ENCODE measurements at places on chromosomes 7 and 10. TPM values are rescaled to one million over a fixed set of nuclear protein-coding genes. Genes with fewer than 3 reads are reported as not detected.

GJD4 gene
- total RNA-seq: not detected

NCF1 gene
- under 0.01 TPM for total RNA-seq

GCK gene
- total RNA-seq: 0.38 TPM

CCNJ gene
- 19.5 TPM for total RNA-seq

HECW1 gene
- not detected for total RNA-seq

PNLIPRP2 gene
- not detected for total RNA-seq

MMP21 gene
- 0.13 TPM for total RNA-seq

DNAJB12 gene
- total RNA-seq: 16.8 TPM

MKI67 gene
- total RNA-seq: 15.4 TPM

PGAM2 gene
- total RNA-seq: not detected

ZNF679 gene
- not detected for total RNA-seq

SPDYE8 gene
- not detected for total RNA-seq

FOXP2 gene
- total RNA-seq: 7.6 TPM

PLXNA4 gene
- total RNA-seq: 15.4 TPM

ASCC1 gene
- total RNA-seq: 26.2 TPM

POLD2 gene
- total RNA-seq: 57.7 TPM

SH2D4B gene
- total RNA-seq: under 0.01 TPM

ANKRD16 gene
- total RNA-seq: 5.7 TPM

ASB13 gene
- 33.3 TPM for total RNA-seq

CCDC172 gene
- not detected for total RNA-seq

NXPH1 gene
- total RNA-seq: not detected

MYPN gene
- total RNA-seq: not detected

OPALIN gene
- total RNA-seq: not detected

CUBN gene
- total RNA-seq: 6.7 TPM

ZNF467 gene
- 4.5 TPM for total RNA-seq

LIPN gene
- total RNA-seq: not detected

ACTL6B gene
- not detected for total RNA-seq

DCLRE1A gene
- 5.6 TPM for total RNA-seq

ASB4 gene
- not detected for total RNA-seq

HOXA9 gene
- total RNA-seq: 4.7 TPM

OR6V1 gene
- not detected for total RNA-seq

RGS10 gene
- 2.3 TPM for total RNA-seq

CRHR2 gene
- total RNA-seq: not detected

NPFFR1 gene
- not detected for total RNA-seq

CNNM2 gene
- total RNA-seq: 1.2 TPM

GSTK1 gene
- total RNA-seq: 58.0 TPM

GOLGA7B gene
- total RNA-seq: 0.13 TPM

UPK3B gene
- 0.38 TPM for total RNA-seq

ACHE gene
- 1.2 TPM for total RNA-seq

TACC2 gene
- total RNA-seq: 3.4 TPM

COL28A1 gene
- total RNA-seq: not detected

IL6 gene
- 0.39 TPM for total RNA-seq

AKR1C2 gene
- total RNA-seq: 22.7 TPM

BUD23 gene
- total RNA-seq: 38.0 TPM

BTBD16 gene
- total RNA-seq: not detected

RARRES2 gene
- 0.51 TPM for total RNA-seq

FZD1 gene
- total RNA-seq: 2.8 TPM

AKR1C4 gene
- 0.13 TPM for total RNA-seq

STEAP4 gene
- total RNA-seq: not detected

TCTN3 gene
- 39.7 TPM for total RNA-seq

PSPH gene
- total RNA-seq: 21.5 TPM

RADIL gene
- total RNA-seq: 1.7 TPM

Measured in dermis microvascular lymphatic vessel endothelial cell (primary cell).